Mesenteric fat pad (tissue), 1 donor: ENCODE measurements at places on chromosomes 5 and 9. TPM values are rescaled to one million over a fixed set of nuclear protein-coding genes. Genes with fewer than 3 reads are reported as not detected.

GRCh38 chr5:89015409-89015808, 132.4 kb upstream of the MEF2C start:
- no peak for DNase-seq

GRCh38 chr5:169650701-169651331, 13.7 kb downstream of the DOCK2 start:
- no peak for DNase-seq

GRCh38 chr9:87275047-87275725, 222.5 kb upstream of the DAPK1 start:
- no peak for DNase-seq

GRCh38 chr9:90867101-90867500, 65.5 kb downstream of the SYK start:
- no peak for DNase-seq

DNA sequence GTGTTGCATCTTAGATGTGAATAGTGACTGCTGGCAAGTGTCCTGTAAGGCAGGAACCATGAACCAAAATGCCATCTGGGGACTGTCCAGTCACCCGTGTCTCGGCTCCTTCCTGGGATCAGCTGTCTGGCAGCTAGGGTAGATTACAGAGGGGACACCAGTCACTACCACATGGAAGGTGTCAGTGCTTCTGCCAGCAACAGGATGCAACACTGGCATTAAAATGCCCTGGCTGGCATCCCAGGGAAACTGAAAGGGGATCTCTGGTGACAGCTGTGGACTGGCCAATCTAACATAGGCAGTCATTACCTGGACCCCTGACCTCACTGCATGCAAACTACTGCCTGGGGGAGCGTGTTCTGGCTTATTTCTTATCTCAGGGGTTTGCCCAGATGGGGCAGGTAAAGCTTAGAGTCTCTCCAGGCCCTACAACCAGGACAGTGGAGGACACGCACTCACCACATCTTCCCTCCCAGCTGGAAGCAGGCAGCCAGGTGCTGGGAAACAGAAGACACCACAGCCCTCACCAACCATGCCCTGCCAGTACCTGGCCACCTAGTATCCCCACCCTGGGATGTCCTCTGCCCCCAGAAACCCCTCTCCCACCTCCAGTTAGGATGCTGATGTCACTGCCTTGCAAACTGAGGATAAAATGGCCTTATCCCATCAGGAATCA, 83.8 kb downstream of the SEMA4D start:
- DNase-seq: no peak

The LCN1 gene
- 2.3 TPM for total RNA-seq
